Ureter (tissue), 1 donor: ENCODE measurements at places on chromosomes 13 and 19. TPM values are rescaled to one million over a fixed set of nuclear protein-coding genes. Genes with fewer than 3 reads are reported as not detected.

- no peak for DNase-seq
Observed at GRCh38 chr19:3359919-3360420, 6.4 kb upstream of the NFIC start.

GRCh38 chr13:86974251-86974994 is 696.7 kb upstream of the SLITRK5 start:
- no peak for DNase-seq

- DNase-seq = no peak
Observed at GRCh38 chr13:38223089-38223488, 126.6 kb upstream of the UFM1 start.

Gene C19orf67
- total RNA-seq = not detected

- no peak for DNase-seq
Observed at GRCh38 chr19:4386041-4386782, 14.1 kb downstream of the SH3GL1 start.

Gene PRR20E
- not detected for total RNA-seq

Gene GNA15
- total RNA-seq = 28.5 TPM

Gene SOX1
- total RNA-seq = not detected

Gene CD37
- 11.0 TPM for total RNA-seq

GRCh38 chr19:12425236-12425887 is 15.5 kb downstream of the ZNF443 start:
- DNase-seq = no peak

- DNase-seq = no peak
Observed at GRCh38 chr13:57996717-57997116, 365.2 kb downstream of the PCDH17 start.

DNA sequence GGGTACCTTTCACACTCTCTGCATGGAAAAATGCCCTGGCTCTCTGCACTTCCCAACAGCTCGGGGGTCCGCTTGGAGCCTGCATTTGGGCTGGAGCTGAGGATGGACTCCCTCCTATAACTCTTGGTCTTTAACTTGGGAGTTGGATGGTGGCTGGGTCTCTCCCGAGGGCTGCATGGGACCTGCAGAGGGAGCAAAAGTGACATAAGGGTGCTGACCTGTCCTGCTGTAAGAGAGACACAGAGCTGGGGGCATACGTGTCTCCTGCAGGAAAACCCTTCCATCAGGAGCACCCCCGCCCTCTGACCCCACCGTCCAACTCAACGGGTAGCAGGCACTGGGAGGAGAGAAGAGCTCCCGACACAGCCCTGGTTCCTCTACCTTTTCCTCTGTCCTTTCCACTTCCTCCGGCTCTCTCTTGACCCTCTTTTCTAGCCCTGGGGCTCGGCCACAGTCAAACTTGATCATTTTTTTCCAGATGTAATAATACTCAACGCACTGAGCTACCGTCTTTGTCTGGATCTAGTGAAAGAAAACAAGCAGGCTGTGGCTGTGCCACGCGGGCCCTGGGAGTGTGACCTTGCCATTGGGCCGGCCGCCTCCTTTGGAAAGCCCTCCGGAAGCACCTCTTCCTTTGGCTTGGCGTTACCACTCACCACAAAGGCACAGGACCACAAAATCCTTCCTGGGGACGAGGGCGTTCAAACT is 6.8 kb upstream of the NAPA start:
- no peak for DNase-seq

Gene LILRA6
- total RNA-seq = 1.6 TPM

DNA sequence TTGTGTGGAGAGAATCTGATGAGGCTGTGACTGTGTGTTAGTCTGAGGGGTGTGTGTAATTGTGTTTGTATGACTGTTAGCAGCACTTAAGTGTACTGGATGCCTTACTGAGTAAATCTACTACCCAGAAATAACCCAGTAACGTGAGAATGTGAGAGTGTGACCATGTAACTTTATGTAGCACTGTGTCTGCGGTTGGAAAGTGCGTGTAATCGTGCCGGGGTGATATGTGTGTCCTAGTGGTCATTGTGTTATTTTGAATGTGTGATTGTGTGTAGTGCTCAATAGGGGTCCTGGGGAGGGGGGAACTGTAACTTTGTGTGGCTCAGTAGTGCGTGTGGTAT is 550 bp downstream of the ZNF383 start:
- DNase-seq = no peak

GRCh38 chr13:33188093-33188882 is 97.3 kb downstream of the STARD13 start:
- no peak for DNase-seq

GRCh38 chr19:34998777-34999497 is 1.2 kb upstream of the GRAMD1A start:
- DNase-seq = no peak

- no peak for DNase-seq
Observed at GRCh38 chr19:29290853-29291252, 77.9 kb upstream of the UQCRFS1 start.

- no peak for DNase-seq
Observed at GRCh38 chr13:77876176-77876575, 42.5 kb downstream of the EDNRB start.

- DNase-seq = no peak
Observed at GRCh38 chr19:17116996-17117702, 41.6 kb downstream of the MYO9B start.

- no peak for DNase-seq
Observed at GRCh38 chr13:37226971-37227370, 121.5 kb upstream of the CSNK1A1L start.

- DNase-seq = no peak
Observed at GRCh38 chr19:1066748-1067340, at the start of gene ARHGAP45. Gene ARHGAP45, plus strand, starts transcription at chr19:1067167. Its CDS starts 239 bp downstream, at chr19:1067406.
